MCF 10A (cell line): ENCODE measurements at places on chromosomes 6 and 20.

GRCh38 chr20:37984018-37984785, 49.1 kb downstream of the TTI1 start:
- no peak for DNase-seq

- no peak for DNase-seq
These were observed 95.4 kb upstream of the FOXQ1 start for GRCh38 chr6:1216488-1216974.

DNA sequence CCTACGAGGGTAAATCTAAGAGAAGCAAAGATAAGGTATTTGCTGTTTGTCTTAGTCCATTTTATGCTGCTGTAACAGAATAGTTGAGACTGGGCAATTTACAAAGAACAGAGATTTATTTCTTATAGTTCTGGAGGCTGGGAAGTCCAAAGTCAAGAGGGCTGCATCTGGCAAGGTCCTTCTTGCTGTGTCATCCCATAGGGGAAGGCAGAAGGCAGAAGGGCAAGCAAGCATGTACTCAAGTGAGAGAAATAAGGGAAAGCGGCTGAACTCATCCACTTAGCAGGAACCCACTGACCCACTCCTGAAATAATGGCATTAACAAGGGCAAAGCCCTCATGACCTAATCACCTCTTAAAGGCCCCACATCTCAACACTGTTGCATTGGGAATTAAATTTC, 102.7 kb downstream of the AGPAT4 start:
- DNase-seq = no peak

GRCh38 chr6:30152016-30152673, 8.9 kb downstream of the TRIM10 start:
- DNase-seq = no peak

DNA sequence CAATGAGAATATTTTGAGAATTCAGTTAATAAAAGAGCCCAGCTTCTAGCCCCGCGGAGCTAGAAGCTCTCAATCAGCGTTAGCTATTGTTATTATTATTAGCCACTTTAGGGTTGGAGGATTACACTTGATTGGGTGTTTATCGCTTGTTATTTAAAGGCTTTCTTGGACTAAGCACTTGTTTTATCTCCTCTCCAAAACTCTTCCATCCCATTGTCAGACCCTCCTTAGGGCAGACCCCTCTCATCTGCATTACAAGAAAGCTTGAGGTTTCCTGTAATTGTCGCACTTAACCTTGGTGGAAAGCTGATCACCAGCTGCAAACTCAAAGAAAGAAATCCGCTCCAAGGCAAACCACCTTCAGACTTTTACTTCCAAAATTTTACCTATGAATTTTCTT, 4.8 kb downstream of the DPPA5 start:
- no peak for DNase-seq

DNA sequence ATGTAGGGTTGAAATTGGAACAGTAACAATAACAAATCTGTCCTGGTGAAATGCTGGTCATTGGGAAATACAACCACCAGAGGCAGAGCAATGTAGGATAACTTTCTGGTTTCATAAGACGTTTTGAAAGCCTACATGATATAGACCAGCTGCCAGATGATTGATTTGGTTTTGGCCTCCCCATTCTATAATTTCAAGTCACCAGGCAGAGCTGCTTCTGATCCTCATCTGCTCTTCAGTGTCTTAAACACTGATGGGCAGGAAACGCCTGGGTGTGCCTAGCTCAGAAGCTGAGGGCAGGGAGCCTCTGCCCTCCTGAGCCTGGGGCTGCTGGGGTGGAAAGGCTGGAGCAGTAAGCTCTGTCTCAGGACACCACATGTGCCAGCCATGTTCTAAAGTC, 24.5 kb downstream of the DHX35 start:
- no peak for DNase-seq

DNA sequence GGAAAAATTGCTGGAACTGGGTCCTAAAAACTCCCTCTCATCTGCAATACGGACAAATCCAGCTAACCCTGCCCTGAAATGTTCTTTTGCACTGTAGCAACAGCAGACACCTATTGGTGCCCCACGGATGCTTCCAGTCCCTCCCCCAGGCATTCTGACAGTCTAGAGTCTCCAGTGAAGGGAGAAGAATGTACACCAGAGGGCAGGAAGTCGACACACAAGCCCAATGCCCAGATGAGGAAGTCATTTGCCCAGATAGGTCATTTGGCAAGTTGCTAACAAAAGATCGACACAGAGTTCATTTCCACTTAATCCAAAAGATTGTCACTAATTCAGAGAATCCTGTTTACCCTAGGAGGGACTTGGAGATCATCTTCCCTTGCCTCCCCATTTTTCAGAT, 293.0 kb upstream of the PRDM1 start:
- DNase-seq = peak; percentile 62

- no peak for DNase-seq
These were observed 4.4 kb downstream of the MOCS1 start for GRCh38 chr6:39929733-39930461.

- DNase-seq = no peak
These were observed 98.1 kb downstream of the FAM120B start for GRCh38 chr6:170404697-170405096.

- DNase-seq = no peak
These were observed 46.4 kb upstream of the SLC35B3 start for GRCh38 chr6:8481727-8482126.

DNA sequence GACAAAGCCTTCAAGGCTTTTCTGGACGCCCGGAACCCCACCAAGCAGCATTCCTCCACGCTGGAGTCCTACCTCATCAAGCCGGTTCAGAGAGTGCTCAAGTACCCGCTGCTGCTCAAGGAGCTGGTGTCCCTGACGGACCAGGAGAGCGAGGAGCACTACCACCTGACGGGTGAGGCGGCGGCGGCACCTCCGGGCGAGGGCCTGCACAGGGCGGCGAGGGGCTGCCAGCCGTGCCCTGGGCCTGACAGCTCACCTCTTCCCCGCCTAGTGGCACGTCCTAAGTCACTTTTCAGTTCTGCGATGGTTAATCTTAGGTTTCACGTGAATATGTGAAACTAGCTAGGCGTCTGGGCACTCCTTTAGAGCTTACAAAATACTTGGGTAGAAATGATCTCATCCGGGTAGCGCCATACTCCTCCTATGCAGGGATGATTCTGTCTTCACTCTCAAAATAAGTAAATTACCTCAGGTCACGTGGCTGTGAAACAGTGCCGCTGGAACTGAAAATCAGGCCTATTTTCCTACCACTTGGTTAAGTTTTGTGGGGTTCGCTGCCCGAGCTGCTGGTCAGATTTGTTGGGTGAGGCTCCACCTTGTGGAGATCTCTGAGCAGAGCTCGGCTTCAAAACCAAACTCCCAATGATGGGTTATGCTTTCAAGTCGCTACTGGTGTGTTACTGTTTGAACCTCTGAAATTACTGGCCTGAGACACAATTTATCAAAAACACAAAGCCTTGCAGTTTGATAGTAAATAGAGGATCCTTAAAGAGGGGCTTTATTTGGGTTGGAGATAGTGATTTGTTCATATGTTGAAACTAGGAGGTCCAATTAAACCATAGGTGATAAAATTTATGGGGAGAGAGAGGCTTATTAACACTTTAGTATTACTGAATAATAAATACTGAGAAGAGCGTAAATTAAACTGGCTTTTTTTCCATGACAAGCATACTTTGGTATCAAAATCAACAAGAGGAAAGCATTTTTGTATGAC, 15.5 kb upstream of the CLDN20 start:
- peak; percentile 54 for DNase-seq

DNA sequence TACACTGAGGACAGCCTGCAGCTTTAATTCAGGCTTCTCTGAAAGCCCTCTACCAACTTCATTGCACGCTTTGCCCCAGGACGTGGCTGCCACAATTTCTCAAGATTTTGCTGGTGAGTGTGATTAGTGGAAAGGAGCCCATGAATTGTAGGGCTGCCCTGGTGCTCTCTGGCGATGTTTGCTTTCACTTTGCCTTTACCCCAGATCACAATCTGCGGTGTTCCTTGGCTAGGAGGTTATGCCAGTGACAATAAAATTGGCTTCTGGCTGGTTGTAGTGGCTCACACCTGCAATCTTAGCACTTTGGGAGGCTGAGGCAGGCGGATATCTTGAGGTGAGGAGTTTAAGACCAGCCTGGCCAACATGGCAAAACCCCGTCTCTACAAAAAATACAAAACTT, 139.3 kb downstream of the FOXC1 start:
- DNase-seq = no peak

- no peak for DNase-seq
These were observed 456.6 kb downstream of the PRKN start for GRCh38 chr6:162270966-162271365.

GRCh38 chr6:38775870-38776269, 60.8 kb downstream of the DNAH8 start:
- no peak for DNase-seq

- no peak for DNase-seq
These were observed 219.3 kb downstream of the BCKDHB start for GRCh38 chr6:80325742-80326141.

GRCh38 chr6:139990026-139990686, 615.7 kb upstream of the CITED2 start:
- DNase-seq = no peak

DNA sequence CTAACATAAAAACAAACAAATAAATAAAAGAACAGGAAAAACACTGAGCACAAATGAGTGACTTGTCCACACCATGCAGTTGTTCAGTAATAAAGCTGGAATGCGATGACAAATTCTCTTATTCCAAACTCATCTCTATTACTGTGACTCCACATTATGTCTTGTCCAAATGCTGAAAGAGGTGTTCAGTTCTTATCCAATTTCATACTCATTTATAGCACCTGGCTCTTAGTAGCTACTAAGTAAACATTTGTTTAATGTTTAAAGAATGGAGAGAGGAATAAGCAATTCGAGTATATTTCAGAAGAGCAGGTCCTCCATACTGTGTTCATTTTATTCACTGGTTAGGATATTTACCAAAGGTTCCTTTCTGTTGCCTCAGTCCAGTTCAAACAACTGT, 439.0 kb upstream of the JAG1 start:
- no peak for DNase-seq
